ENCODE measurements at places on chromosomes 11 and 22.

- DNase-seq, result no peak
Measured at GRCh38 chr11:81673001-81673400, 1060.7 kb downstream of the FAM181B start.

DNA sequence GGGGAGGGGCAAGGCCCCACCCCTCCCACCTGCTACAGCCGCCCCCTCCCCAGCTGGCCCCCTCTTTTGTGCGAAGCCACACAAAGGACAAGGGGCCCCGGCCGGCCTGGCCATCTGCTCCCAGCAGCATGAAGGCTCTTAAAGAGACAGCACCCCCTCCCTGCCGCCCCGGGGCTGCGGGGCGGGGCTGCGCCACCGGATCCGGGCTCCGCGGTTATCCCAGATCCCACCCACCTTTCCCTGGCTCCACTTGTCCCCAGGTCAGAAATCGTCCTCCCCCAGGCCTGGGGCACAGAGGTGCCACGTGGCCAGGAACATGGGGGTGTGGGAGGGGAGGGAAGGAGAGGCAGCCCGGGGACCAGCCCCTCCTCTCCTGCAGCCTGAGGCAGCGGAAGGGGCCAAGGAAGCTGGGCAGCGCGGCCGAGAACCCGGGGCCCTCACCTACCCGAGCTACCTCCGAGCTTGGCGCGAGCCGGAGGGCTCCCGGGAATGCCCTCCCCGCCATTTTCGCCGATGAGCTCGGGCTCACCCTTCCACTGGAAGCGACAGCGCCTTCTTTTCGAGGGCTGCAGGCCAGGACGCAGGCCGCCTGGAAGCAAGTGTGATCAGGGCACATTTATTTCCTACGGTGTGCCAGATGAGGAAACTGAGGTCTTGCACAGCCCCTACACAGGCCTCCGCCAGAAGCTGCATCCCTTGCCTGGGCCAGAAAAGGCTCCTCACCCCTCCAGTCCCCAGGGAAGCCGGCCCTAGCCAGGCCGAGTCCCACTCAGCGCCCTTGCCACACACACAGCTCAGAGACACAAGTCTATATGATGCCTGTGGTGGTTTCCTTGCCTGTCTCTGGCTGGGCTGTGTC, 2.5 kb upstream of the RCOR2 start:
- peak; percentile 52 for DNase-seq

DNA sequence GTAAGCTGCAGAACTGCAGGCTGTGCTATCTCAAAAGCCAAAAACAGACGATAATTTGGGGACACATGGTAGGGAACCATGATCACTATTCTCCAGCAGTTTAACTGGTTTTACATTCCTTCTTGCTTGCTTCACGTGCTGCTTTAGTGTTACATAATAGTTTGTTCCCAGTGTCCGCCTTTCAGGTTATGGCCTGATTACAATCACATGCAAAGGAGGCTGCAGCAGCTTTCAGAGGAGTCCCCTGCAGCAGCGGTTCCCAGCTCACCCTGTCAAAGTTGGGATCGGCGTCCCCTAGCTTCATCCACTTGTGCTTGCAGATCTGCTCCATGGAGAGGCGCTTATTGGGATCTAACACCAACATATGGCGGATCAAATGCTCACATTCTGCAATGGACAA, 39.2 kb upstream of the APOA1 start:
- DNase-seq, result no peak

- no peak for DNase-seq
Measured at GRCh38 chr11:35167426-35167954, 28.5 kb downstream of the CD44 start.
